A549 treated with RU486 at 1 μM for 4 hours (cell line): ENCODE measurements at places on chromosomes 16 and 17. TPM values are rescaled to one million over a fixed set of nuclear protein-coding genes. Genes with fewer than 3 reads are reported as not detected.

ATAD5 gene
- total RNA-seq: 1.7 to 5.4 TPM (median 4.8 TPM) in 5 replicates

ICAM2 gene
- 0.08 TPM in 1 of 5 replicates, not detected in the others for total RNA-seq

DYNLRB2 gene
- not detected in 5 replicates for total RNA-seq

CRYBA1 gene
- not detected in 5 replicates for total RNA-seq

P2RX5 gene
- total RNA-seq: 15.2 to 23.3 TPM (median 21.4 TPM) in 5 replicates

TEN1 gene
- total RNA-seq: 20.8 to 26.6 TPM (median 24.1 TPM) in 5 replicates

PDP2 gene
- total RNA-seq: 4.0 to 7.2 TPM (median 5.8 TPM) in 5 replicates

CACNG4 gene
- 9.1 to 13.0 TPM (median 10.5 TPM) in 5 replicates for total RNA-seq

HOXB4 gene
- total RNA-seq: 0.09 to 0.15 TPM (median 0.12 TPM) in 3 of 5 replicates, not detected in the others

SPATA2L gene
- 7.7 to 12.8 TPM (median 11.0 TPM) in 5 replicates for total RNA-seq

MPP2 gene
- 1.4 to 2.0 TPM (median 1.7 TPM) in 5 replicates for total RNA-seq

PRRT2 gene
- total RNA-seq: 0.30 to 0.66 TPM (median 0.47 TPM) in 5 replicates

SP2 gene
- 15.7 to 18.9 TPM (median 18.4 TPM) in 5 replicates for total RNA-seq

KRT32 gene
- total RNA-seq: not detected in 5 replicates

PPP1R9B gene
- 44.5 to 63.0 TPM (median 59.3 TPM) in 5 replicates for total RNA-seq

PPP1R1B gene
- 0.13 TPM in 1 of 5 replicates, not detected in the others for total RNA-seq

TERB1 gene
- total RNA-seq: not detected in 5 replicates

TBC1D3 gene
- not detected in 5 replicates for total RNA-seq

HNF1B gene
- total RNA-seq: 21.4 to 27.6 TPM (median 27.4 TPM) in 5 replicates

KRT33A gene
- total RNA-seq: not detected in 5 replicates

MYCBPAP gene
- 0.37 to 0.85 TPM (median 0.51 TPM) in 5 replicates for total RNA-seq

TLE7 gene
- total RNA-seq: not detected in 5 replicates

BLTP2 gene
- 56.4 to 74.1 TPM (median 58.8 TPM) in 5 replicates for total RNA-seq

CFAP97D1 gene
- total RNA-seq: 0.06 to 0.07 TPM in 2 of 5 replicates, not detected in the others

PIK3R6 gene
- not detected in 5 replicates for total RNA-seq

SYNGR3 gene
- 4.4 to 9.7 TPM (median 6.7 TPM) in 5 replicates for total RNA-seq

SCNN1G gene
- total RNA-seq: 0.02 to 0.07 TPM in 2 of 5 replicates, not detected in the others

TEX19 gene
- 0.17 to 0.61 TPM (median 0.43 TPM) in 5 replicates for total RNA-seq

CACNA1H gene
- total RNA-seq: 7.0 to 13.9 TPM (median 11.7 TPM) in 5 replicates
